Esophagus squamous epithelium (tissue), 5 donors: ENCODE measurements at places on chromosomes 16 and 17.
A peak's percentile ranks its signal among the peaks of the same experiment; 100 is the strongest.

GRCh38 chr16:85690469-85691064 is 1.8 kb upstream of the GINS2 start:
- no peak overlapping the region for H3K4me3 ChIP-seq
- no peaks in the 10 kb centered on the region for H3K36me3 ChIP-seq
- H3K27ac ChIP-seq, result no peak overlapping the region
- H3K4me1 ChIP-seq, result peaks cover 31% of the 10 kb centered on the region
- DNase-seq, result no peak

DNA sequence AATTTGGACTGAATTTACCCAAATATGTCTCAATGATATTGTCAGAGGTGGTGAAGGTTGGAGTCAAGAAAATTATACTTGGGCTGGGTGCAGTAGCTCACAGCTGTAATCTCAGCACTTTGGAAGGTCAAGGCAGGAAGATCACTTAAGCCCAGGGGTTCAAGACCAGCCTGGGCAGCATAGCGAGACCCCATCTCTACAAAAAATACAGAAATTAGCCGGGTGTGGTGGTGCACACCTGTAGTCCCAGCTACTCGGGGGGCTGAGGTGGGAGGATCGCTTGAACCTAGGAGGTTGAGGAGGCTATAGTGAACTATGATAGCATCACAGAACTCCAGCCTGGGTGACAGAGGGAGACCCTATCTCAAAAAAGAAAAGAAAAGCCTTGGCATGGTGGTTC is 40.9 kb downstream of the LAT start:
- no peaks in the 10 kb centered on the region for H3K36me3 ChIP-seq
- H3K4me1 ChIP-seq, result no peaks in the 10 kb centered on the region
- H3K27me3 ChIP-seq, result no peaks in the 10 kb centered on the region
- no peak overlapping the region for H3K4me3 ChIP-seq
- no peak overlapping the region for H3K27ac ChIP-seq

- no peak overlapping the region for H3K4me3 ChIP-seq
- H3K27me3 ChIP-seq, result no peaks in the 10 kb centered on the region
- no peaks in the 10 kb centered on the region for H3K4me1 ChIP-seq
- DNase-seq, result no peak
- peaks cover 59% of the 10 kb centered on the region for H3K36me3 ChIP-seq
These were observed 104.4 kb downstream of the VPS53 start for GRCh38 chr17:610276-610675.

GRCh38 chr16:19400711-19401110 is 17.0 kb upstream of the TMC5 start:
- no peaks in the 10 kb centered on the region for H3K27me3 ChIP-seq
- H3K4me3 ChIP-seq, result no peak overlapping the region
- DNase-seq, result no peak
- peaks cover 27% of the 10 kb centered on the region for H3K4me1 ChIP-seq
- H3K27ac ChIP-seq, result no peak overlapping the region

- H3K36me3 ChIP-seq, result no peaks in the 10 kb centered on the region
- H3K27me3 ChIP-seq, result no peaks in the 10 kb centered on the region
These were observed 9.3 kb downstream of the CA7 start for GRCh38 chr16:66853261-66854139.

DNA sequence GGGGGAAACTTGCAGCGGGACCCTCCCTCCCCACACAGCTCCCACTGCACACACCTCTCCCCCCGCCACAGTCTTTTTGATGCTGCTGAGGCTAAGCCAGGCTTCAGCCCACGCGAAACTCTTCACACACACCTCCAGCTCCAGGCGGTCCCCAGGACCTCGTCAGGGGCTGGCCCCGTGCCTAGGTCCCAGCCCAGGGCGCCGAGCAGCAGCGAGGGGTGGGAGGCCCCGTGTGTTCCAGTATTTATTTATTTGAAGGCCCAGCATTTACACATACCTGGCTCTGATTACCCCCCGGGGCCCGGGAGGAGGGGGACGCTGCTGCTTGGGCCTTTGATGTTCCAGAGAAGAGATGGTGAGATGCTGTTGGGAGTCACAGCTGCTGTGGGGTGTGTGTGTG is 44.9 kb upstream of the DLX4 start:
- no peak for DNase-seq
- H3K4me1 ChIP-seq, result no peaks in the 10 kb centered on the region
- H3K27me3 ChIP-seq, result no peaks in the 10 kb centered on the region
- no peak overlapping the region for H3K27ac ChIP-seq
- H3K36me3 ChIP-seq, result no peaks in the 10 kb centered on the region
- no peak overlapping the region for H3K4me3 ChIP-seq

- no peaks in the 10 kb centered on the region for H3K36me3 ChIP-seq
- no peaks in the 10 kb centered on the region for H3K27me3 ChIP-seq
- no peak overlapping the region for H3K27ac ChIP-seq
- H3K4me1 ChIP-seq, result peaks cover 18% of the 10 kb centered on the region
- no peak for DNase-seq
These were observed 16.2 kb upstream of the HAS3 start for GRCh38 chr16:69089091-69089910.

- H3K4me1 ChIP-seq, result peaks cover 4% of the 10 kb centered on the region
- H3K36me3 ChIP-seq, result no peaks in the 10 kb centered on the region
- no peak for DNase-seq
These were observed 25.2 kb downstream of the WIPF2 start for GRCh38 chr17:40244255-40244654.

- H3K27me3 ChIP-seq, result no peaks in the 10 kb centered on the region
- peaks cover 25% of the 10 kb centered on the region for H3K4me1 ChIP-seq
- peak overlapping the region; percentile 67 for H3K27ac ChIP-seq
- no peak overlapping the region for H3K4me3 ChIP-seq
- no peak for DNase-seq
These were observed 20.3 kb upstream of the NFATC3 start for GRCh38 chr16:68064791-68065365.

GRCh38 chr16:70648606-70649005 is 2.2 kb downstream of the IL34 start:
- H3K4me1 ChIP-seq, result no peaks in the 10 kb centered on the region
- H3K4me3 ChIP-seq, result no peak overlapping the region
- H3K27ac ChIP-seq, result no peak overlapping the region
- DNase-seq, result no peak
- no peaks in the 10 kb centered on the region for H3K36me3 ChIP-seq

- DNase-seq, result no peak
- H3K36me3 ChIP-seq, result peaks cover 5% of the 10 kb centered on the region
- H3K27me3 ChIP-seq, result no peaks in the 10 kb centered on the region
- H3K4me1 ChIP-seq, result peaks cover 3% of the 10 kb centered on the region
- H3K27ac ChIP-seq, result no peak overlapping the region
These were observed 60.9 kb downstream of the SPAG9 start for GRCh38 chr17:51059781-51060180.

- no peaks in the 10 kb centered on the region for H3K4me1 ChIP-seq
- DNase-seq, result no peak
- no peak overlapping the region for H3K27ac ChIP-seq
- no peak overlapping the region for H3K4me3 ChIP-seq
These were observed 122.8 kb downstream of the ZFHX3 start for GRCh38 chr16:72924927-72925630.

GRCh38 chr17:64447526-64447925 is 1.4 kb upstream of the MILR1 start:
- no peak overlapping the region for H3K27ac ChIP-seq
- no peak overlapping the region for H3K4me3 ChIP-seq
- H3K27me3 ChIP-seq, result no peaks in the 10 kb centered on the region
- H3K36me3 ChIP-seq, result no peaks in the 10 kb centered on the region

DNA sequence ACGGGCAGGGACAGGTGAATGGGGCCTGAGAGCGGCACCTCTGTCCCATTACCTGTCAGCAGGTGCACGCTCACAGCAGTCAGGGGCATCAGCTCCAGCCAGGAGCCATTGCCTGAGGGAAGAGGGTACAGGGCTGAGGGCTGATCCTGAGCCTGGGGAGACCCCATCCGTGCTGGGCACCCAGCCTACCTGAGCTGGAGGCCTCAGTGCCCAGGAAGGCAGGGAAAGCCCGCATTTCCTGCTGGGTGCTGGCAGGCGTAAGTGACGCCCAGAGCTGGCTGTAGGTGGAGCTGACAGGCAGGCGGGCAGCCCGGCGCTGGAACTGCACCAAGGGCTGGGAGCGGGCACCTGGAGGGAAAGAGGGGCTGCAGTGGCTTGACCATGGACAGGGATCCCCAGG is 7.4 kb downstream of the FAM171A2 start:
- peaks cover 14% of the 10 kb centered on the region for H3K4me1 ChIP-seq
- DNase-seq, result no peak
- peaks cover 23% of the 10 kb centered on the region for H3K36me3 ChIP-seq
- H3K27ac ChIP-seq, result no peak overlapping the region
- H3K4me3 ChIP-seq, result no peak overlapping the region

DNA sequence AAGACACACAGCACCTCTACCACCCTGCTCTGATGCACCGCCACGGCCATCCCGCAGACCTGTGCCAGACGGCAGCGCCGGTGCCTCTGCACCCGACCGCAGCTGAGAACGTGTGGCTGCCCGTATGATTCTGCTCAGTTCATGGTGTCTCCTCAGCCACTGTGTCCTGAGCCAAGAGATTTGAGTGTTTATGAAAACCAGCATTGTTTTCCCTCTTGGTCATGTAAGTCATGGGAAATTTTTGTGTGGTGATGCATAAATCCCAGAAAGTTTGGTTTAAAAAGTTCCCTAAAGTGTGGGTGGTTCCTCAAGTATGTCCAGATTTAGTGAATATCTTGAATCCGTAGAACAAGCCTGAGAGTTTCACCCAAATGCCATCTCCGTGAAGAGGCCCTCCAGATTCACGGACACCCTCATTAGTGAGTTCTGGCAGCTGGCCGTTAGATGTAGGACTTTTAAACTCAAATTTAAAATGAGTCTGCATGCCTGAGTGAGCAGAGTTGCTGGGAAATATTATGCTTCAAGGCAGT is 57.6 kb downstream of the CDRT4 start:
- DNase-seq, result no peak
- no peaks in the 10 kb centered on the region for H3K36me3 ChIP-seq
- peak overlapping the region; percentile 12 for H3K4me3 ChIP-seq

- H3K4me3 ChIP-seq, result no peak overlapping the region
- H3K36me3 ChIP-seq, result peaks cover 96% of the 10 kb centered on the region
- no peak overlapping the region for H3K27ac ChIP-seq
- no peaks in the 10 kb centered on the region for H3K27me3 ChIP-seq
- DNase-seq, result no peak
These were observed 10.6 kb downstream of the SLC46A1 start for GRCh38 chr17:28395426-28395825.

DNA sequence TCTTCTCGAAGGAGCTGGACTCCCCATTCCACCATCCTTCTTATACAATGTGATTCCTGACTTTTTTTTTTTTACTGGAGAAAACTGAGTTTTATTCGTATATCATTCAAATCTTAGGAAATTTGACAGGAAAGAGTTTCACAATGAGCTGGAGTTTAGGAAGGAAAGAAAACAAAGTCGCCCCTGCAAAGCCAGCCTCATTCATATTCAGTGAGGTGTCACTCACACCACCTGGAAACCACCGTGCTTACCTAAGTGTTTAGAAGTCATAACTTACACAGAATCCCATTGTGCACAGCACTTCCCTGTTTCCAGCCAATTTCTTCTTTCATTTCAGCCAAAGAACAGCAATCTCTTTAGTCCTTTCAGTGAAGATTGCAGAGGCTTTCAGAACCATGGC is 90.3 kb upstream of the CHMP6 start:
- peak overlapping the region; percentile 45 for H3K27ac ChIP-seq
- H3K4me1 ChIP-seq, result peaks cover 7% of the 10 kb centered on the region
- no peaks in the 10 kb centered on the region for H3K27me3 ChIP-seq
- H3K36me3 ChIP-seq, result no peaks in the 10 kb centered on the region
- DNase-seq, result no peak

- no peak for DNase-seq
- H3K4me1 ChIP-seq, result peaks cover 44% of the 10 kb centered on the region
- H3K27ac ChIP-seq, result peak overlapping the region; percentile 81
- H3K4me3 ChIP-seq, result no peak overlapping the region
- no peaks in the 10 kb centered on the region for H3K36me3 ChIP-seq
- no peaks in the 10 kb centered on the region for H3K27me3 ChIP-seq
These were observed 26.9 kb downstream of the HSD17B2 start for GRCh38 chr16:82061861-82062525.

DNA sequence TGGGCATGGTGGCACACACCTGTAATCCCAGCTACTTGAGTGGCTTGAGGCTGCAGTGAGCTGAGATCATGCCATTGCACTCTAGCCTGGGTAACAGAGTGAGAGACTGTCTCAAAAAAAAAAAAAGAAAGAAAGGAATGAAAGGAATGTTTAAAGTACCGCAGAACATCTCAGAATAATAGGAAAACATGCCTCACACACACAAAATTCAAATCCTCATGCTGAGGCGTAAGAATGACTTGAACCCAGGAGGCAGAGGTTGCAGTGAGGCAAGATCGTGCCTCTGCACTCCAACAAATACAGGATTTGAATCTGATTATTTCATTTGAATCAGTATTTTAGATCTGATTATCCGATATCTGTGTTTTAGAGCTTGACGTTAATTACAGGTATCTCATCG is 21.3 kb upstream of the GAA start:
- H3K27me3 ChIP-seq, result no peaks in the 10 kb centered on the region
- DNase-seq, result no peak
- H3K4me3 ChIP-seq, result no peak overlapping the region
- H3K4me1 ChIP-seq, result peaks cover 9% of the 10 kb centered on the region
- no peak overlapping the region for H3K27ac ChIP-seq
- H3K36me3 ChIP-seq, result no peaks in the 10 kb centered on the region

- no peaks in the 10 kb centered on the region for H3K4me1 ChIP-seq
- no peak overlapping the region for H3K4me3 ChIP-seq
- H3K27me3 ChIP-seq, result no peaks in the 10 kb centered on the region
- H3K27ac ChIP-seq, result no peak overlapping the region
- H3K36me3 ChIP-seq, result peaks cover 26% of the 10 kb centered on the region
These were observed 32.9 kb downstream of the NPLOC4 start for GRCh38 chr17:81603846-81604610.

- no peak overlapping the region for H3K27ac ChIP-seq
- no peak for DNase-seq
- peaks cover 9% of the 10 kb centered on the region for H3K36me3 ChIP-seq
- no peaks in the 10 kb centered on the region for H3K27me3 ChIP-seq
- no peak overlapping the region for H3K4me3 ChIP-seq
These were observed 16.9 kb downstream of the MPG start for GRCh38 chr16:94918-95265.

- no peak for DNase-seq
- H3K27me3 ChIP-seq, result no peaks in the 10 kb centered on the region
- H3K36me3 ChIP-seq, result no peaks in the 10 kb centered on the region
- H3K27ac ChIP-seq, result no peak overlapping the region
- peaks cover 5% of the 10 kb centered on the region for H3K4me1 ChIP-seq
- H3K4me3 ChIP-seq, result no peak overlapping the region
These were observed 74.8 kb downstream of the TANC2 start for GRCh38 chr17:63040816-63041215.

DNA sequence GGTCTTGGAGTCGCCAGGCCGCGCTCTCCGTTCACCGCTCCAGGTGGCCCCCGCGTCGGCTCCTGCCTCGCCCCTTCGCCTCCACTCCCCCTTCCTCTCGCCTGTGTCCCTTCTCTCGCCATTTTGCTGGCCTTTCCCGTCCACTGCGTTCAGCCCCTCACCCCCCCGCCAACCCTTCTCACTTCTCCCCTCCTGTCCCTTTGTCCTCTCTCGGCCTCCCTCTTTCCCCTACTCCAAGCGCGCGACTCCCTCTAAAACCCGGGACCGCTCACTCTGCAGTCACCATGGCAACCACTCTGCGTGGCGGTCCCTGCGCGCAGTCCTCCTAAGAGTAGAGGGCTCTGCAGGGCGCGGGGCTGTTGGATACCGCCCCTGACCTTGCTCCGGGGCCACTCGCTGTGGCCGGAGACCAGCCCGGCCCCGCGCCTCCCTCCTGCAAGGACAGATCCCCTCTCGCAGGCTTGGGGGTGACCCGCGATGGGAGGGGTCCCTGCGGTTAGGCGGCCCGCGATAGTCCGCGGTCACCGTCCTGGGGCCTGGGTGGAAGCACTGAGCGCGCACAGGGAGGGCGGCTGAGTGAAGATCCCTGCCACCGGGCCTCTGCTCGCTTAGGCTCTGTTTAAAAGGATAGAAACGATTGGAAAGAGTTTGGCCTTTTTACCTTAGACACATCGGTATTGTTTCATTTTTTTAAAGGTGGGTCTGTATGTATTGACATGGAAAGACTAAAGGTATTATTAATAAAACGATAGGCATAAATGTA is 454 bp downstream of the CCDC40 start:
- no peaks in the 10 kb centered on the region for H3K27me3 ChIP-seq
- H3K4me1 ChIP-seq, result peaks cover 44% of the 10 kb centered on the region
